ENCODE measurements at places on chromosomes 6 and 20. TPM values are rescaled to one million over a fixed set of nuclear protein-coding genes. Genes with fewer than 3 reads are reported as not detected.

THBD gene
- 5.5 TPM for polyA plus RNA-seq

GRCh38 chr6:40822619-40823018, 216.4 kb downstream of the UNC5CL start:
- no peak for DNase-seq

EYA4 gene
- 10.2 TPM for polyA plus RNA-seq

DNA sequence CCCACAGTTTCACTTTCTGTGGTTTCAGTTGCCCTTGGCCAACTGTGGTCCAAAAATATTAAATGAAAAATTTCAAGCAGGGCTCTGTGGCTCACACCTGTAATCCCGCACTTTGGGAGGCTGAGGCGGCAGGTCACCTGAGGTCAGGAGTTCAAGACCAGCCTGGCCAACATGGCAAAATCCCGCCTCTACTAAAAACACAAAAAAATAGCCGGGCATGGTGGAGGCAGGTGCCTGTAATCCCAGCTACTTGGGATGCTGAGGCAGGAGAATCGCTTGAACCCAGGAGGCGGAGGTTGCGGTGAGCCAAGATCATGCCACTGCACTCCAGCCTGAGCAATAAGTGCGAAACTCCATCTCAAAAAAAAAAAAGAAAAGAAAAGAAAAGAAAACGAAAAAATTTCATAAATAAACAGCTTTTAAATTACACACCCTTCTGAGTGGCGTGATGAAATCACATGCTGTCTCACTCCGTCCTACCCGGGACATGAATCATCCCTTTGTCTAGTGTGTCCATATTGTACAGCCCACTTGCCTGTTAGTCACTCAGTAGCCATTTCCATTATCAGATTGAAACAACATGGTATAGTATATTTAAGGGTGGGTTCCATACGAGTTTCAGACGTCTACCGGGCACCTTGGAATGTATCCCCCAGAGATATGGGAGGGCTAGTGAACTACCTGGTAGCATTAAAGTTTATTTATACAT, 11.7 kb downstream of the PTPRK start:
- no peak for DNase-seq

- no peak for DNase-seq
Observed at GRCh38 chr6:73377225-73377624, 7.5 kb upstream of the OOEP start.

OPRM1 gene
- 0.12 TPM for polyA plus RNA-seq

DNA sequence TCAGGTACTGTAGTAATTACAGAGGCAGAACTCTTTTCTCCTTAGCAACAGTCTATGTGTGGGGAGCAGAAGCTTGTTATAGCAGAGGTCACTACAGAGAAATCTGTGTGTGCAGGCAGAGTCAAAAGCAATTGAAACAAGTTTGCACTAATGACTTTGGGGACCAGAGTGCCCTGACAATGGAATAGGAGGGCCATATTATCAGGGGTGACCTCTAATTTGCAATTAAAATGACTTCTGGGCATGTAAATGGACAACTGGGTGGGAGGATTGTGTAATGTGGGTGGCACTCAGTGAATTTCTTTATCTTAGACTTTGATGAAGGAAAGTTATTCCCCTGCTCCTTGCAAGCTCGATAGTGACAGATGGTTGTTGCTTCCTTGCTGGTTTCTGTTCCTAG, 127.2 kb downstream of the PLCB4 start:
- no peak for DNase-seq

DNA sequence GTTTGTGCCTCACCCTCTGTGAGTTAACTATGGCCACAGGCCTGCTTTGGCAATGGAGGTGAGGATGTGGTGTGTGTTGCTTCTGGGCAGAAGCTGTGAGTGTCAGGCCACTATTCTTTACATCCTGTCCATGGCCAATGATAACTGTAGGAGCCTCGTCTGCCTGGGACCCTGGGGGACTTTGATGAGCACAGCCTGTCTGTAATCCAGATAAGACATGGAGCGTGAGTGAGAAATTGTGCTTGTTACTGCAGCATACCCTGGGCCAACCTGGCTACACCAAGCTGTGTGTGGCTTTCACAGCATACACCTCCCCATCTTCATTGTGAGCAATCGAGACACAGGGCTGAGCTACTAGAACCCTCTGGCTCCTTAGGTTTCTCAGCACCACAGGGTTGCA, 150.4 kb downstream of the MYLK4 start:
- no peak for DNase-seq

CYP24A1 gene
- 0.81 TPM for polyA plus RNA-seq

DNA sequence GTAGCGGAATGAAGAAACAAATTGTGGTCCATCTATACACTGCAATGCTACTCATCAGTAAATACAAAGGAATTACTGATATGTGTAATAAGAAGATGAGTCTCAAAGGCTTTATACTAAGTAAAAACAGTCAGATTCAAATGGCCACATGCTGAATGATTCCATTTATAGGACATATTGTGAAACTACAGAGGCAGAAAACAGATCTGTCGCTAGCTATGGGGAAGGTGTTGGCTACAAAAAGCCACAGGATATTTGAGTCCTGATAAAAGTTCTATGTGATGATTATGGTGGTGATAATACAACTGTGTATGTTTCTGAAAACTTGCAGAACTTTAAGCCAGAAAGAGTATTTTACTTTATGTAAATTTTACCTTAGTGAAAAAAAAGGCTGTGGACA, 313.2 kb downstream of the HDGFL1 start:
- DNase-seq = no peak

DNA sequence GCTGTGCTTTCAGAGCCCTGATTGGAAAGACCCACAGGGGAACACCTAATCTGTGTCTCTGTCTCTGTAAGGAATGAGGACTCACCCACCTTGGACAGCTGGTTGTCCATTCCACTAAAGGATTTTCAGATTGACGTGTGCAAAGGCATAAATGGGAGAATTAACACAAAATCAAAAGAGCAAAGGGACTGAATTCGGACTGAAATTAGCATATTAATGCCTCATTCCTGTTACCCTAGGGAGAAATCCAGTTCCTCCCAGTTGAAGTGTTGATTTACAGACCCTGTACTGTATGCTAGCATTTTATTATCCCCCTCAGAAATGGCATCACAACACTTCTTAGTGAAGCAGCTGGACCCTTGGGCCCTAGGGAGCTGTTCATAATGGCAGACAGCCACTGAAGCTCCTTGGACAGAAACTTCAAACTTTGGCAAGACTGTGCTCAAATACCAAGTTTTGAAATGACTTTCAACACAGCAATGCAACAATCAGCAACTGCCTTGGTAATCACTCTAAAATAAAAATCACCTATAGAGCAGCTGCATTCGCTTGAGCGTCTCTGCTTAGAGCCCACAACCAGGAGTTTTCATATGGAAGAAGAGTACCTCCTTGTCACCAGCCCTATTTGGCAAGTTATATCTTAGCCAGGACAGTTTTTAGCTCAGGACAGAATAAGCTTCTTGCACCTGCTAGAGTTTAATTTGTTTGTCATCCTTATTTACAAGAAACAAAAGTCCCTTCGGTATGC, 118.1 kb downstream of the TRDN start:
- no peak for DNase-seq

ZNF334 gene
- 24.1 TPM for polyA plus RNA-seq

DNA sequence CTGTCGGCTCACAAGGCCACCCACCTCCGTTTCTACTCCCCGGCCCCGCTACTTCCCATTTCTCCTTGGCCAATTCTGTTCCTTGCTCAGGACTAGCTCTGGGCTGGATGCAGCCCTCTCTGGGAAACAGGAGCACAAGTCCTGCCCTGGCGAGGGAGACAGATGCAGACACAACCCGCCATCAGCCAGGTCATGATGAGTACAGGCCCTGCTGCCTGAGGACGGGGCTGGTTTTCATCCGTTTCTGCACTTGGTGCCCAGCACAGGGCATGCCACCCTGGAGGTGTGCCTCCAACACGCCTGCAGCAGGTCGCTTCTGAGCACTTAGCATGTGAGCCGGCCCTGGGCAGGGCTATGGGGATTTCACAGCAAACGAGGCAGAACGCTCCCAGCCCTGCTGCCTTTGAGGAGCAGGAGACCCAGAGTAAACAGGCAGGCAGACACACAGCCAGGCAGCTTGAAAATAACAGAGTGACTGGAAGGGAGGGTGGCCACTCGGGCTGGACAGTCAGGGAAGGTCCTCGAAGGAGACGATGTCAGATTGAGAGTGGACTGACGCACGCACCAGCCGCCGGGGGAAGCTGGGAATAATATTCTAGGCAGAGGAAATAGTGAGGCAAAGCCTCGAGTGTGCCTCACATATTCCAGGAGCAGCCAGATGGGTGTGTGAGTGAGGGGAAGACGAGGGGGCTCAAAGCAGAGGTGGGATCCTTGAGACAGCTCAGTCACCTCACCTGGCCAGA, 21.2 kb upstream of the VSTM2L start:
- no peak for DNase-seq

DNA sequence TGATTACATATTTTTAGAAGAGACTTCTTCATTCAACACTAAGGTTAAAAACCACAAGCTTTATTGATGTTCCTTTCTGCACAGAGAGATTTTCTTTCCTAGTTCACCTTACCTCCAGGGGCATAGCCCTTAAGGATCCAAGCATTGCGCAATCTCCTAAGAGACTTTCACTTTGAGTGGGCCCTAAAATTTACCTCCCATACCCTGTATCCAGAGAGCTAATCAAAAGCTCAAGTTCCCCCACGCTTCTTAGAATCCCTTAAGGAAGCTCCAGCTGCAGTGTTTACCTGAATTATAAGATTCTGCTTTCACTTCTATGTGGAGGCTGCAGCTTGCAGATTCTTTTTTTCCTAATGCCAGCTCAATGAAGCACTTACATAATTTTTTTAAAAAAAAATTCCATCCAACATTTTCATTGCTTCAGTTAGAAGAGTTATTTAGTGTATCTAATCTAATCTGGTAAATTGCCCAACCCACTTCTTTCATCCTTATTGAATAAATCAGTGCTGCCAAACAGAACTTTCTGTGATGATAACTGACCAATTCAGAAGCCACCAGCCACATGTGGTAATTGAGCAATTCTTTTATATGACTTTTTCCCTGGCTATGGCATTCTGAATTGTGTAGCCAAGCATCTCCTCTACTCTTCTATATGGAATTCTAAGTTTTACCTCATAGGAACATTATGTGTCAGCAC, 24.6 kb upstream of the SPTLC3 start:
- no peak for DNase-seq

Measured in renal pelvis (tissue), 12 donors.